Amniotic stem cell (primary cell): ENCODE measurements at places on chromosomes 1 and 21.

- no peak for DNase-seq
Observed at GRCh38 chr1:110798691-110799256, 74.2 kb upstream of the CD53 start.

- peak; percentile 3 for DNase-seq
Observed at GRCh38 chr1:81111818-81112217, 688.9 kb upstream of the ADGRL2 start.

- DNase-seq: no peak
Observed at GRCh38 chr1:10870493-10871096, 74.1 kb upstream of the CASZ1 start.

DNA sequence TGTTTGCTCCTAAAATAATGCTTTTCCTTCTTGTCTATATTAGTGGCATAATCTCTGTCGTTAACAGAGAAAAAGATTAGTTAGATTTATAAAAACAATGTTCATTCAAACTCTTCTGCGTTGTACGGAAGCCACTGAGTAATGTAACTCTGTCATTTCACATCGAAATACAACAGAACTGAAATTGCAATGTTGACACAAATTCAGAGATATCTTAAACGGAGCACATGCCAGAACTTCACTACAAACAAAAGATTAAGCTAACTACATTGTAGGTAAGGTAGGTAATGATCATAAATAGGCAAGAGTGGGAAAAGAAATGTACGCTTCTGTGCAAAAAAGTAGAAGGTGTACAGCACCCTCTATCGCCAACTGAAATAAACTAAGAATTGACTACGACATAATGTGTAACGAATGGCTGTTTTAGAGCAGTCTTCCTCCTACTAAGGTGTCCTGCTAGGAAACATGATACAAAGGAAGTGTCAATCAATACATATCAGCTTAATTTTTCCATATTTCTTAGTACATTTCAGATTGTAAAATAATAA lies 56.6 kb downstream of the PCNX2 start:
- no peak for DNase-seq

GRCh38 chr1:5590717-5591116 lies 401.5 kb downstream of the NPHP4 start:
- DNase-seq: no peak

DNA sequence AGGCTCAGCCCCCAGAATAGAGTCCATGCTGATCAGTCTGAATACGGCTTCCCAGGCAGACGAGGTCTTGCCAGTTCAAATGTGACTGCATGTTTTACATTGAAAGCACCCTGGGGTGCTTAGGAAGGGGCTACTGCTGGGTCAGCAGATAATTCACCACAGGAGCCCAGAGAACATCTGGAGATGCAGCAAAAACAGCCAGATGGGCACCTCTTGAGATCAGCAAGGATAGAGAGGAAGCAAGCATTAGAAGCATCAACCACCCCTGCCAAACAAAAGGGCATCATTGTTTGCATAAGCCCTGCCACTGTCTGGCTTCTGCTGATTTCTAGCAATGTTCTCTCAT lies 403.1 kb downstream of the RRAGC start:
- DNase-seq: no peak

DNA sequence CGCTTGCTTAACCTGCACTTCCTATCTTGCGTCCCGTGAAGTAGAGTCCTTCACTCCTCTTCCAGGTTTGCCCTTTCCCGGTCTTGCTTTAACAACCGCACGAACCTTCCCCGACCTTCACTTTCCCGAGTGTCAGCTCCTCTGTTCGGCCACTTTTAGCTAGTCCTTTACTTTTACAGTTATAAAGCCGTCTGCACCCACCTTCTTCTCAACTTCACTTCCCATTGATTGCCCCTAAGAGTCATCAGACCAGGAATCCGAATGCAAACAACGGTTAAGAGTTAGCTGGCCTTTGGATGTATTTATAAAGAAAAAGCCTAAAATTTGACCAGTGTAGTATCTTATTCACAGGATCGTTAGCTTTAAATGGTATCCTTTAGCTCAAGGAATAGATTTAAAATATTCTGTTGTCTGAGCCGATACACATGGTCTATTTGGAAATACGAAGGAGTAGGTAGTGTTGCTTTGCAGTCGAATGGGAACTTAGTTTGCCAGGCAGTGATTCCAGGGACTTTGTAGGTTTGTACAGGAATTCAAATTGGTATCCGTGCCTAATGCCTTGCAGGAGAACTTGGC lies 1.4 kb downstream of the PPP2R5A start:
- DNase-seq: no peak

DNA sequence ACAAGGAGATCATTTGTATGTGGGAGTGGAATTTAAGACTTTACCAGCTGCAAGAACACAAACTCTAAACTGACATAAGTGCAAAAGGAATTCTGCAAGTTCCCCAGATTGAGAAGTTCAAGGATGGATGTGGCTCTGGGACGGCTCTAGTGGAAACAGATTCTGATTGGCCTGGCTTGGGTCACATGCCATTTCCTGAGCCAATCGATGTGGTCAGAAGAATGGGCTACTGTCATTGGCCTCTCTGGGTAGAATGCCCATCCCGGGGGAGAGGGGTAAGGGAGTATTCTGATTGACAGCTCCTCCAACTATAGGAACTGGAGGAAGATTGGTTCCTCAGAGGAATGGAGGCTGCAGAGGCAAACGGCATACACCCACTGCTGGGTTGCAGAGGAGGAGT lies 6.0 kb upstream of the IFNLR1 start:
- no peak for DNase-seq

DNA sequence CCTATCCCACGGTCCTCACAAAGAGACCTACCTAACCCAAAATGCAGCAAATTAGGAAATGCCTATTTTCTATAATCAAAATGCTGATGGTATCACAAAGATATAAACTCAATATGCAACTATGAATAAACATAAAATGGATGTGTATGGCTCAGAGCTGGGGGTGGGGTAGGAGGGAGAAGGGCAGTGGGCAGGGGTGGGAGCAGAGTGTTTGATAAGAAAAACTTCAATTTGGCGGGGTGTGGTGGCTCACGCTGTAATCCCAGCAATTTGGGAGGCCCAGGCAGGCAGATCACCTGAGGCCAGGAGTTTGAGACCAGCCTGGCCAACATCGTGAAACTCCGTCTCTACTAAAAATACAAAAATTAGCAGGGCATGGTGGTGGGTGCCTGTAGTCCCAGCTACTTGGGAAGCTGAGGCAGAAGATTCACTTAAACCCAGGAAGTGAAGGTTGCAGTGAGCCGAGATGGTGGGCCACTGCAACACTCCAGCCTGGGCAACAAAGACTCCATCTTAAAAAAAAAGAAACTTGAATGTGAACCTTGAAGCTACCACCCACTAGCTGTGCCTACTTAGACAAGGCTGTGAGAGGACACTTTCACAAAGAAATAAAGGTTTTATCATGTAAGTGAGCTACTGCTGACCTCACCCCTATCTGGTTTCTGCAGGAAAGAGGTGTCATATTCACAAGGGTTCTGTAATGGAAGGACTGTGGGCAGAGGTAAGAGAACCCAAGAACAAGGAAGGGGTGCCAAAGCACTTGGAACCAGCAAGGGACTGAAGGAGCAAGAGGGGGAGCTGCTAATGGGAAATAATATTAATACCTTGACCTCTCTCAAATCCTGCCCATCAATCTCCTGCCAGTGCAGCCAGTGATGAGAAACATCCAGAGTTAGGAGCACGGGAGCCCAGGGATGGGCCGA lies 53.0 kb downstream of the HLCS start:
- DNase-seq: no peak

DNA sequence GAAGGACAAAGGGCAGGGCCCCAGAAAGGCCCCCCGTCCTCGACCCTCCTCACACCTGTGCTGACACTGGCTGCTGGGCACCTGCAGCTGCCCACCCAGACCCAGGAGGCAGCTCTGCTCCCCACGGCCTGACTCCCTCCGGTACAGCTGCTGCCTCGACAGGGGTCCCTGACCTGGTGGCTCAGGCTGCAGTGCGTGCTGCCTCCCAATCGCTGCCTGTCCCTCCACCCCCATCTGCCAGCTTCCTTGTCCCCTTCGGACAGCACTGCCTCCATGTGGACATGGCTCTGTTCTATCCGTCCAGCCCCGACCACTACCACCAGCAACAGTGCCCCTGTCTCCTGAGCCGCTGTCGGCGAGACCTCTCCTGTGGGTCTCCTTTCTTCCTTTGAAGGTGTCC lies 4.1 kb downstream of the NOC2L start:
- no peak for DNase-seq
